ENCODE measurements at places on chromosomes 2 and 18. TPM values are rescaled to one million over a fixed set of nuclear protein-coding genes. Genes with fewer than 3 reads are reported as not detected.

- DNase-seq, result peak; percentile 87
Observed at GRCh38 chr2:136305517-136306192, 187.7 kb upstream of the CXCR4 start.

DNA sequence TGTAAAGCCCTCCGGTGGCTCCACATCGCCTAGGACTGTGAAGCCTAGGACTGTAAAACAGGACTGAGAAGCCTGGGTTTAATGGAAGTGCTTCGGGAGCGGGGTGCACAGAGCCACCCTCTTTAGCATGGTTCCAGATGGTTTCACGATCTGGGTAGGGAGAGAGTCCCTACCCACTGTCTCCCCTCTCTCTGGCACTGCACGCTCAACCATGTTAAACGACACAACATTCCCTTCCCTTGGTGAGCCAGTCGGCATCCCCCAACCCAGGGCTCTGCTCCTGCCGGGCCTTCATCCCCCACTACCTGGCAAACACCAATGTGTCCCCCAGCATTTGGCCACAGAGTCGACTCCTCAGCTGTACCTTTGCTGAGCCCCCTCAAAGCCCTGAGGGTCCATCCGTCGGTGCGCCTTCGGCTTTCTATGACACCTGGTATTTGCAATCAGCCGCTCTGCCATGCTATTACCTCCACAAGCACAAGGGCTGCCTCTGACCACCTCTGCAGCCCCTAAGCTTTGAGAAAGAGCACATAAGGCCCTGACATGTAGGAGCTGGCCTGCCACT is 1.1 kb downstream of the COPS9 start:
- DNase-seq, result no peak

DNA sequence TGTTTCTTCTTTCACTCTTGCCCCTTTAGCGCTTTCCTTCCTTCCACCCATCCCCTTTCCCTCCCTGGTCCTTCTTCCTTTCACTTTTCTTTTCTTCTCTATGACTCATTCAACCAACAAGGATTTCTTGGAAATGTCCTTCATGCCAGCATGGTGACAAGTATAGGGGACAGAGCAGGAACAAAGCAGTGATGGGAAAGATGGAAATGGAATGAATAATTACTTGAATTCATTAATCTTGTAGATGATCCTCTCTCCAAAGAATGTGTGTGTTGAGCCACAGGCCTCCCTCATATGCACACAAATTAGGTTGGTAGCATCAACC is 1.5 kb downstream of the VAMP5 start:
- no peak for DNase-seq

DNA sequence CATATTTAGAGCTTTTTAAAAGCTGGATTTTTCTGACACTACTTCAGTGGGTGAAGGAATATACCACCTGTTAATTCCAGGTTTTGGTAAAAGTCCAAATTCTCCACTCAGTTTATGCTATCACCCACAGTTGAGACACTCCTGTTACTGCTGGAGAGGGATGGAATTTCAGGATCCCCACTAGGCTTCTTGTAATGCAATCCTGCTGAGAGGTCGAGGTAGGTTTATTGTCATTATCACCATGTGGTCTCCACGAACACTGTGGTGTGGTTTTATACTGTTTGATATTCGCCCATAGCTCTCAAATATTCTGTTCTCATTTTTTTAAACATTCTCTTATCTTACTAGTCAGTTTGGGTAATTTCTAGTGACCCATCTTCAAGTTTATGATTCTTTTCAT is 167.9 kb downstream of the CCDC102B start:
- no peak for DNase-seq

GRCh38 chr2:224869601-224870233 is 153.6 kb upstream of the CCDC195 start:
- DNase-seq, result no peak

DNA sequence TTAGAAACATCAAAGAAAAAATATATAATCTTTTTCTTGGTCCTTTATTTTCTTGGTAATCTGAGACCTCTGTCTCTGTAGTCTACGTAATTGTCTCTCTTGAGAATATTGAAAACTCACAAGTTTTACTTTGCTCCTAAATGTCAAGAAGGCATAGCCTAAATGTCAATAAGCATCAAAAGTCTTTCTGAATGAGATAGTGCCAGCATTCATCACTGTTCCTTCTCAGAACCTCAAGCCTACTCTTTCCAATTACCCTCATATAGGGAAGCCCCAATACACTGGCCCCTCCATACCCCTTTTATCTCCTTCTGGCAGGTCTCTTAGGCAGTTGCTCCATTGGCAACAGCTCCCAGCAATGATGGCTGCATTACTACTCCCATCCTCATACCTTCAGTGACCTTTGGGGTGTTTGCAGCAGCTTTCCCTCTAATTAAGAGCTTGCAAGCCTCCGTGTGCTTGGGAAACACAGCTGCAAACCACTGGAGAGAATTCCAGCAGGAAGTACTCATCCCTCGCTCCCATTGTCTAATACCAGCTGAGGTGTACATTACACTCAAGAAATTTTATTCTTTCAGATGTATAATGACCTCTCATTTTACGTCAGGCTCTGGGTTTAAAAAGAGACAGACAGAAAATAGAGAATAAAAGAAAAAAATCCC is 95.8 kb downstream of the KYNU start:
- DNase-seq, result no peak

Gene COL5A2
- total RNA-seq, result 3.3 TPM

DNA sequence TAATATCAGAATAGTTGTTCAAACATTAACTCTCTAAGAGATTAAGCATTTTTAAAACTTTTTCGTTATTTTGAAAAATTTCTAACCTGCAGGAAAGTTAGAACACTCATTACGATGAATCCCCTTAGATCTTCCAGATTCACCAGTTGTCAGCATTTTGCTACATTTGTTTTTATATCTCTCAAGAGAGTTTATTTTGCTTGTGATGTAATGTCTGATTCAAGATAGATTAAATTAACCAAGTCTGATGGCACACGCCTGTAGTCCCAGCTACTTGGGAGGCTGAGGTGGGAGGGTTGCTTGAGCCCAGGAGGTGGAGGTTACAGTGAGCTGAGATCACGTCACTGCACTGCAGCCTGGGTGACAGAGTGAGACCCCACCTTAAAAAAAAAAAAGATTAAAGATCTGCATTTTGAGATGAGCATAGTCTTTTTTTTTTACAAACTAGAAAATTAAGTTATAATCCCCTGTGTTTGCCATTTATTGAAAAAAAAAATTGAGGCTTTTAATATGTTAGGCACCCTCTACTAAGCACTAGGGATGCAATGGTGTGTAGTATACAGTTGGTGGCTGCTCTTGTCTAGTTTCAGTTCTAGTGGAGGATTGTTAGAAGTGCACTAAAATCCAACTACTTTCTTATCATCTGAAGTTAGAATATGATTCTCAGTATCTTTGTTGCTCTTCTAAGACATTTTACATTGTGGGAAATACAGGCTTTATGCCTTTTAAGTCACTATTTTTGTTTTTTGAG is 20.9 kb downstream of the RAB10 start:
- no peak for DNase-seq

DNA sequence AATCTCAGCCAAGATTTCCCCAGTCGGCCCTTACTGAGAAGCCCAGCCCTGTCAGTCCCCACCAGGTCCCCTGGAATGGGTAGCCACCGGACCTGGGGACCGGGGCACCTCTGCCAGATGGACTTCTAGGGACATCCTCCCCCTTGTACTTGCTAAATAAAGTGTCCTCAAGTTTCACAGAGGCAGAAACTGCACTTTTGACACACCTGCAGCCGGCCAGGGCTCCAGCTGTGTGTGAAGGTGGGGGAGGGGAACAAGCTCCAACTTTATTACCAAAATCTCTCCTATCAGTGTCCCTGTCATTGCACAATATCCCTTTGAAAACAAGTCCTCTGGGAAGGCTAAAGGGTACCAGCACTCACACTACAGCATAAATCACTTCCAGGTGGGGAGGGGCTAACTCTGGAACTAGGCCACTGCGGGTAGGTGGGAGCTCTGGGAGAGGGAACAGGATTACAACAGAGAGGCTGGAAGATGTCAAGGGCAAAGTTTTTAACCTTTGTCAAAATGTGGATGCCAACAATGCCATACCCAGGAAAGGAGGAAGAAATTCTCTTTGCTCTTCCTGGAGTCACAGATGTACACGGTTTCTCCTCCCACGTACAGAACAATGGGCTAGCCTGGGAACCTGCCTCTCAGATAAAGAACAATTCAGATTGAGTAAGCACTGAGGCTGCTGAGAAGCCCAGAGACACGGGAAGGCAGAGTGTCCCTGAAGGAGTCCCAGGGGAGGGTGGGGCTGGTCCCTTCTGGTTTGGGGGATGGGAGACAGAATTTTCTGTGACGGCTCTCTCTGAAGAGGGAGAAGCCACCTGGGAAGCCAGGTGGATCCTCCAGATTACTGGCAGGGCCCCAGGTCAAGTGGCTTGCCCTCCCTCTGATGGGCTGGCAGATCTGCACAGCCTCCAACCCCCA is 11.0 kb downstream of the SDC1 start:
- DNase-seq, result no peak

DNA sequence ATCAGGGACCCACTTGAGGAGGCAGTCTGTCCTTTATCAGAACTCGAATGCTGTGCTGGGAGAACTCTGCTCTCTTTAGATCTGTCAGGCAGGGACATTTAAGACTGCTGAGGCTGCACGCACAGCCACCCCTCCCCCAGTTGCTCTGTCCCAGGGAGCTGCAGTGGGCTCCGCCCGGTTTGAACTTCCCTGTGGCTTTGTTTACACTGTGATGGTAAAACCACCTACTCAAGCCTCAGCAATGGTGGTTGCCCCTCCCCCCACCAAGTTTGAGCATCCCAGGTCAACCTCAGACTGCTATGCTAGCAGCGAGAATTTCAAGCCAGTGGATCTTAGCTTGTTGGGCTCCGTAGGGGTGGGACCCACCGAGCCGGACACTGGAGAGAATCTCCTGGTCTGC is 11.8 kb upstream of the LHCGR start:
- DNase-seq, result no peak

Gene RAB6C
- not detected for total RNA-seq

DNA sequence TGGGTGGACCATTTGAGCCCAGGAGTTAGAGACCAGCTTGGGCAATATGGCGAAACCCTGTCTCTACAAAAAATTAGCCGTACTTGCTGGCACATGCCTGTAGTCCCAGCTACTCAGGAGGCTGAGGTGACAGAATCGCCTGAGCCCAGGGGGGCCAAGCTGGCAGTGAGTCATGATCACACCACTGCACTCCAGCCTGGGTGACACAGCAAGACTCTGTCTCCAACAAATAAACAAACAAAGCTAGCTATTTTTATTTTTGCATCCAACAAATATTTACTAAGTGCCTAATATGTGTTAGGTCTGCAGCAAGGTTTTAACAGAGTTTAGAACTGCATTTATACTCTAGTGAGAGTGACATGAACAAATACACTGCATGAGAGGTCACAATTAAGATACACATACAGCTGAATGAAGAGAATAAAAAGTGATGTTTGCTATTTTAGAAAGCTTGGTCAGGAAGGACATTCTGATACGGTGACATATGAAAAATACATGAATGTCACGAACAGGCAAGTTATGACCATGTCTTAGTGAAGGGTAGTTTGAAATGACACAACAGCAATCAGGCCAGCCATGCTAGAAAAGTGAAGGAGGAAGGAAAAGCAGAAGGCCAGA is 83.2 kb upstream of the FRZB start:
- peak; percentile 27 for DNase-seq

DNA sequence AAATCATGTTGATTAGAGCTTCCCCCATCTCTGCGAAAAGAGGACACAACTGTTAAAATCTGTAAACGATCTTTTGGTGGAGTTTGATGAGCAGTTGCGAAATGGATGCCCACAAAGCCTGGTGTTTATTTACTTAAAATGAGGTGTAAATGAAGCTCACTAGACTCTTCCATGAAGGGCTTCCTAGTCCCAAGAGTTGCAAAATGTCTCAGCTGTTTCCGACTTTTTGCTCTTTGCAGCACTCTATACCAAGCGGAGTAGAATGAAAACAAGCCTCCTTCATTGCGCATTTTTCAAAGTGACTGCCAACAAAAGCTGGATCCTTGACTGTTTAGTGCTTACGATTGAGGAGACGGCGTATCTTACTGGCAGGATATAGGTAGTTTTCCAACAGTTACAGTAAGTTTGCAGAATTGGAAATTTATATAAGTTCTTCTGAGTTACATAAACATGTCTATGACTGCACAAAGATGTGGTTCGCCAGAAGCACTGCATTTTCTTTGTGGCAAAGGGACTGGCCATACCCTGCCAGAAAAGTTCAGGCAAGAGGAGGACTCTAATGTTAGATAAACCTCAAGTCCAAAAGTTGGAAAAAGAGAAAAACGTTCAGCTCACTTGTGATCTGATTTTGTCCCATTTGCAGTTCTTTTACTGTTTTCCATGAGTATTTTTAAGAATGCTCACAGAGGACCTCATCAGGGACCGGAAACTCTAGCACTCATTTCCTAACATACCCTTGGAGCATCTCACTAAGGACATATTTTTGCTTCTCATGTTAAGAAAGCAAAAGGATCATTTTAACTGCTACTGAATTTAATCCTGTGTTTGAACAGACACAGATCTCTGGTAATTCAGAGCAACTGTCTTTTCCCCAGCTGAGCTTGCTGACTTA is 42.7 kb downstream of the COLEC12 start:
- no peak for DNase-seq

- no peak for DNase-seq
Observed at GRCh38 chr2:210162466-210163124, 8.6 kb downstream of the KANSL1L start.

Gene ZNF892
- total RNA-seq, result 3.3 TPM

DNA sequence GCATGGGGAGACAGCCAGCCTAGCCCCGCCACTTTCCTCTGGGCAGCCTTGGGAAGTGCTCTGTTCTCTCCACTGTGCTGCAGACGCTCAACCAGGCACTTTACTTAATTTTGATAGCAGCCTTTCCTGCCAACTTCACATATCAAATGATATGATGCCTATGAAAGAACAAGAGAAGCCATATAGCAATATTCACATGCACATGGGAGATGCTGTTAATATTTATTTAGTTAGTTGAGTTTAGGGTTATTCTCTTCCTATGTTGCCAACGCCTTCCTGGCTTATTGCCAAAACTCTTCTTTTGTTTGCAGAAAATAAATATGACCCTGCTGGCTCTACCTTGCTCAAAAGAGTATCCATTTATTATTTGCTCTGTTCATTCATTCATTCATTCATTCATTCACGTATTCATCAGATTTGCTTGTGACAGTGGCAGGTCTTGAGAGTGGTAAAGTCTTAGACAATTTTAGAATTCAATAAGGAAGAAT is 99.3 kb downstream of the GATA6 start:
- no peak for DNase-seq

- no peak for DNase-seq
Observed at GRCh38 chr2:218806346-218806978, 24.5 kb downstream of the CYP27A1 start.

Gene HRH4
- total RNA-seq, result not detected

Gene COL4A4
- not detected for total RNA-seq

DNA sequence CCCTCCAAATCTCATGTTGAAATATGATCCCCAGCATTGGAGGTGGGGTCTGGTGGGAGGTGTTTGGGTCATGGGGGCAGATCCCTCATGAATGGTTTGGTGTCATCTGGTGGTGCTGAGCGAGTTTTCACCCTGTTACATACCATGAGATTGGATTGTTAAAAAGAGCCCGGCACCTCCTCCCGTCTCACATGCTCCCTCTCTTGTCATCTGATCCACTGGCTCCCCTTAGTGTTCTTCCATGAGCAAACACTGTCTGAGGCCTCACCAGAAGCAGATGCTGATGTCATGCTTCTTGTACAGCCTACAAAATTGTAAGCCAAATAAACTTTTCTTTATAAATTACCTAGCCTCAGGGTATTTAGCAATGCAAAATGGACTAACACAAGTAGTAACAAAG is 405.0 kb upstream of the SLC39A10 start:
- no peak for DNase-seq

Measured in activated CD8-positive, alpha-beta T cell treated with anti-CD3 and anti-CD28 coated beads for 36 hours (primary cell).